ENCODE measurements at places on chromosomes 7 and 10.

- no peak for DNase-seq
Measured at GRCh38 chr7:99734987-99735386, at the start of gene CYP3A7. Gene CYP3A7, minus strand, starts transcription at chr7:99735196. Its CDS starts 103 bp downstream, at chr7:99735093.

DNA sequence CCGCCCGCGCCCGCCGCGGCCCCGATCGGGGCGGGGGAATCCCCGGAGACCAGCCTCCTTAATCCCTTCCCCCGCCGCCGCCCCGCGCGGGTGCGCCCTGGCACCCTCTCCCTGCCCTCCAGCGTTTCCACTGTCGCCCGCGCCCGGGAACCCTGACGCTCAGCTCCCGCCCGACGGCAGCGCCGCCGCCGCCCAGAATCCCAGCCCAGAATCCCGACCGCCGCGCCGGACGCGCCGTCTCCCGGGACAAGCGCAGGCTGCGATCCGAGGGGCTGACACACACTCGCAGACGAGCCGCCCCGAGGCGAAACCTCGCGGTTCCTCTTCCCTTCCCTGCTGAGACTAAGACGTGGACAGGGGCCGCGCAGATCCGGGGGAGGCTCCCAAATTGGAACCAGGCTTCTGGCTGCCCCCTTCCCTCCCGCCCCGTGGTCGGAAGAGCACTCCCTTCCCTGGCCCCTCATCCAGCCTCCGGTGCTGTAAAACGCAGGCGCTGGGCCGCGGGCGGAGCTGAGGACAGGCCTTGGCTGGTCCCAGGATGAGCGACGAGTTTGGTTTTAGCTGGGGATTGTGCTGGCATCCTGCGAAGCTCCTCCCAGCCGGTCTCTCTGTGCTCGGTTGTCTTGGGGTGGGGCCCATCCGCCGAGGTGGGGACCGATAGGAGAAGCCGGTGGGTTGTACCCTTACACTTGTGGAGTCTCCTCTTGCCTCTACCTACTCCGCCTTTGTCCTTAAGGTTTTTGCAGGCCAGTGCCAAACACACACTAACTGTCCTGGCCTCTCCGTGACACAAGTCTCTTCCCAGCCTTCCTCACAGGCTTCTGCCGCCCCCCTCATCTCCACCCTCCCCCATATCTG is 1.1 kb downstream of the MARVELD1 start:
- DNase-seq = no peak

GRCh38 chr10:91621483-91622113 is 11.3 kb downstream of the PPP1R3C start:
- no peak for DNase-seq

- DNase-seq = no peak
Measured at GRCh38 chr7:38224392-38224791, 46.3 kb downstream of the STARD3NL start.

DNA sequence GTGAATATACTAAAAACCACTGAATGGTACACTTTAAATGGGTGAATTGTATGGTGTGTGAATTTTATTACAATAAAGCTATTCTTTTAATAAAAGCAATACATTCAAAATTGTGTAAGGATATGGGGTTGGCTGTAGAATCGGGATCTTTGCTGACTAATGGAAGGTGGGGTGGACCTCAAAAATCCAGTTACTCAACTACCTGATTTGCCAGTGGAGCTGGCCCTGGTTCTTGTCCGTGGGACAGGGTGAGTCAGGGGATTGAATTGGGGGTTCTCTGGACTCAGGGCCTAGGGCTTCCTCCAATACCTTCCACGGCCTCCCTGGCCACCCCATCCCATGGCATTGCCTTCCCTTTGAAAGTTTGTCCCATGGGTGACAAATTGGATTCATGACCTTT is 13.5 kb upstream of the RABGEF1 start:
- no peak for DNase-seq

DNA sequence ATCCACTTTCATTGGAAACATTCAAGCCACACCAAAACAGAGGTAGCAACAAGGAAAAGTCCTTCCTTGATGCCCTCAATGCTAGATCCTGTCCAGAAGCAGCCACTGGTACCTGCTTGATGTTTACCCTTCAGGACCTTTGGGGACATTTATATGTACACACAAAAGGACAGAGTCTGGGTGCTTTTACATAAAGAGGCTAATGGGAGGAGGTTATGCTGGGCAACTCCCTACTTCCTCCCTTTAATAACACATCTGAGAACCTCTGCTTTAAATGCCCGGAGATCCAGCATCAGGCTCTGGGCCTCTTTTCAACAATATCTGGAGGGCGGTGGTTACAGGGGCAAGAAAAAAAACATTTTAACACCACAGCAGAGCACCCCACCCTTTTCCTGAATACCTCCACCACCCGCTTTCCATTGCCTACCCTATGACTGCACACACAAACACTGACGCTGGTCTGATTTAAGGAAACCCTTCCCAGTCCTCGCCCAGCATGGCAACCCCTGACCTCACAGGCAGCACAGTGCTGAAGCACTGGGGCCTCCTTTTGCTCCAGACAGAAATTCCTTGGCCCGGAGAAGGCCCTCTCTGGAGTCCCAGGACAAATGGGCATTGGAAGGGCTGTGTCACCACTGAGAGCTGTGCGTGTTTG is 39.3 kb upstream of the DUSP5 start:
- no peak for DNase-seq

DNA sequence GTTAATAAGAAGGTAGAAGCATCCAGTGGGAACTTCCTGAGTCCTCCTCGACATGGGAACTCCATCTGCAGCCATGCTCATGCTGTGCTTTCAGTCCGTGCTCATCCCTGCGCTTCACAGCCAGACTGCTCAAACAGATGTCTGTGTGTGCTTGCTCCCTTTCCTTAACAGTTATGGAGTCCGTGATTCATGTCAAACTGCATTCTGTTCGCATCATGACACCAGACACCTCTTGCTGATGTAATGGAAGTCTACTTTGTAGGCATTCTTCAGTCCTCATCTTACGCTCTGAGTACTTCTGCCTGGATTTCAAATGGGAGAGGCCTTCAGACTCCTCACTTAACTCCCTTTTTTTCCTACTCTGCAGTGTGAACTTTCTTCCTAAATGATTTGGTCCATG is 304.9 kb downstream of the SUGCT start:
- no peak for DNase-seq

- DNase-seq = no peak
Measured at GRCh38 chr10:97059006-97059871, 126.5 kb downstream of the SLIT1 start.

DNA sequence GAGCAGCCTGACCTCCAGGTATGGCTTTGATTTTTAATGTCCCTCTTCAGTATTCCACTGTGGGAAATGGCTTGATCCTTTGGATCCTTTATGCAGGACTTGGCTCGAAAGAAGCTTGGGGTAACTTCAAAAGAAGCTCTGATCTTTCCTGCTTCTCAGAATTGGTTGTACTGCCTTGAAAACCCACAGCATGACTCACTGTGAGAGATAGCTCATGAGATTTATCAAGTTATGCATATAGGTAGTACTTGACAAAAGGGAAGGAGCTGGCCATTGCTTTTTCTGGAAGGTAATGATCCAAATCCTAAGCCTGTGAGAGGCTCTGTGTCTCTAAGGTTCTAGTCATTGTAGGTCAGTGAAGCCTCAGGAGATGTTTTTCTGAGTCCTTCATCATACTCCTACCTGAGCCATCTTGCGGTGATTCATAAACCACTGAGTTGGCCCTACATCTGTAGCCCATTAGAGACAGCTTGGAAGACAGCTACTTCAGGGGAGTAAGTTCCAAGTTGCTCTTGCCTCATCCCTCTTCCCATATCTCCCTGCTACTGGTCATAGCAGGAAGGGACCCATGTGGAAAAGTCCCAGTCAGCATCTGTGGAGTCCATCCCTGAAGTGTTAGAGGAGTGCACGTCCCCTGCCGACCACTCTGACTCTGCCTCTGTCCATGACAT is 36.7 kb upstream of the NFKB2 start:
- no peak for DNase-seq

- no peak for DNase-seq
Measured at GRCh38 chr7:128100949-128101713, 69.9 kb upstream of the LRRC4 start.

- DNase-seq = no peak
Measured at GRCh38 chr10:92750791-92751533, 61.2 kb downstream of the HHEX start.

GRCh38 chr7:29500719-29501118 is 62.9 kb upstream of the PRR15 start:
- DNase-seq = no peak

DNA sequence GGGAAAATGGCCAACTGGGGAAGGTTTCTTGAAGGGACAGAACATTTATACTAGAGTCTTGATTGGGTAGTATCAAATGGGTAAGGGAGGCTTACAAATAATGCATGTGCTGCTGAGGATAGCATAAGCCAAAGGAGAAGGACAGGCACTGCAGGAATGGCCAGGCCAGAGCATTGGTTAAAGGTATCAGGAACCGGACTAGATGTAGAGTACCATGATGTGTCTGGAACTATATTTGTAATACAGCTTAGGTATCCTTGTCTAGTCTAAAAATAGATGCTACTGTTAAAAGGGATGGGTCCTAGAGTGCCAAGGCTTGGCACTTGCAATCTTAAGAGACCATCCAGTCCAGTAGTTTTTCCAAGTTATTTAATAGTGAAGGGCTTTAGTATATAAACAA is 20.3 kb downstream of the TMEM243 start:
- DNase-seq = no peak

DNA sequence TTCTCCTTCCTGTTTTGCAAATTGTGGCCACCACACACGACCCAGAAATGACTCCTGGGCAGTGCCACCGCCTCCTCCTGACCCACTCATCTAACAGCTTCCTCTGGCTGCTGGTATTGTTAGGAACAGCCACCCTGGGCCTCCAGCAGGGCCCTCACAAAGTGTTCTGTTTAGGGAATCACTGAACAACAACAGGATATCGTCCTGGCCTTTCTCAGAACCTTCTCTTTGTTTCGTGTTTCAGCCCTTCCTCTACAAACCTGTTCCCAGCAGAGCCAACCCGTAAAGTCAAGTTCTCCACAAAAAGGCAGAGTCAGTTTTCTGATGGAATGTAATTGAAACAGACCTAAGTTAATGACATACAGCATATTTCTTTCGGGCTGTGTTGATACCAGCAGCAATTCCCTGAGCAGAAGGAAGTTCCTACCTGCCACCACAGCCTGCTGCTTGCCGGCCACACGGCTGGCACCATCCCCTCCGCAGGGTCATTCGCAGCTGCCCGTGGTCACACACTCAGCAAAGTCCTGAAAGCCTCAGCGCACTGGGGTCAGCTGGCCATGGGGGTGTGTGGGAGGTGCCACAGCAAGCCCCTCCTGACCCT is 91.7 kb upstream of the PITRM1 start:
- no peak for DNase-seq

- DNase-seq = no peak
Measured at GRCh38 chr10:49265885-49266284, 33.1 kb upstream of the C10orf71 start.

GRCh38 chr10:52908478-52908877 is 135.9 kb upstream of the MBL2 start:
- no peak for DNase-seq

DNA sequence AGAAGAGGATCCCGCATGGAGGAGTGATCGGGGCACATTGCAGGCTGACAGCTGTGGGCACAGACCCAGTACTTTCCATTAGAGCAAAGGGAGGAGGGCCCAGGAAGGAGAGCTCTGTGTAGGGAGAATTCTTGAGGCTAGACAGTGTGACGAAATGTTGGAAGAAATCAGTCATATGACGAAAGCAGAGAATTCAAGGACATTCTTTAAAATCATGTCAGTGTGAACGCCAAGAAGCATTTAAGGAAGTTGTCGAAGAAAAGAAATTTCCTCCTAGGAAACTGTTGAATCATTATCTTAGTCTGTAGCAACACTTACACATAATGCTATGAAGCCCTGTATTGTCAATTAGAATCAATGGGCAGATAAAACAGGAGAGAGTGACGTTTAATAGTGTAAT is 191.3 kb upstream of the ADARB2 start:
- no peak for DNase-seq

Measured in GM06990 (cell line).